Retinal pigment epithelial cell (primary cell): ENCODE measurements at places on chromosomes 13 and 19.

DNA sequence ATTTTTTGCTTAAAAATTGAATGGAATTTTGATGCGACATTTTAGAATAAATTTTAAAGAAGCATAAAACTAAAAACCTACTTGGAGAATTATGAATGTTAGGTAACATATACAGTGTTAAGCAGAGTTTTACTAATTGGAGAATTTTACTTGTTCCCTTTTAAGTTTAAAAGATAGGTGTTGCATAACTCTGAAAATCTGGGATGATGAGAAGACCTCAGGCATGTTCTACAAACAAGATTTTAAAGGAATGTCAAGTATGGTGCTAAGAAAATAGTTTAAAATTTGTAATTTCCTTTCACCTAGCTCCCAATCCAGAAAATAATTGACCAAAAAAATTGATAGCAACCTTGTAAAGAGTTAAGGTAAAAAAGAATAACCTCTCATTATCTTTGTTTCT is 135.8 kb downstream of the RFC3 start:
- no peak for DNase-seq

GRCh38 chr13:24713022-24713421 is 32.8 kb downstream of the ATP12A start:
- DNase-seq: peak; percentile 56

DNA sequence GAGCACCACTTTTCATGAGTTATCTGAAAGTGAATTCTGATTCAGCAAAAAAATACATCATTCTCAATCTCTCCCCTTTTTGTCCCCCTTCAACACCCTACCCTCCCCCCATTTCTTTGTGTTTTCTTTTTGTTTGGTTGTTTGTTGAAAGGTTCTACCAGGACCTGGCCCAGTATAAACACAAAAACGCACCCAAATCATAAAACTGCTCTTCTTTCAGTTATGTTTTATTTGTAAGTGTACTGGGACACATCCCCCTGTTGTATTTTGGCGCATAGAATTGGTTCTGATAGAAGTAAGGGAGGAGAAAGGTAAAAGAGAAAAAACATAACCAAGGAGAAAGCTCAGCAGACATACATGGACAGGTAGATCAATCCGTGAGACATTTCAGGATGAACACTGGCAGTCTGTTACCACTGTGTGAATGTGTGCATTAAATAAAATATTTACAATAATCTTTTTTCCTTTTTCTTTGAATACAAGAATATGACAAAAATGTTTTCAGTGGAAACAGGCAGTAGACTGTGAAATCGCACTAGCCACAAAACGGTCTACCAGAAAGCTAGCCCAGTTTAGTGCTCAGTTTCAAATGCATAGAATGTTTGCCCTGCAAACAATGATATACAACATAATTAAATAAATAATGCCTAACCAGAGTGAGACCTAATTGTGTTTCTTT is 4.2 kb downstream of the POU4F1 start:
- no peak for DNase-seq

DNA sequence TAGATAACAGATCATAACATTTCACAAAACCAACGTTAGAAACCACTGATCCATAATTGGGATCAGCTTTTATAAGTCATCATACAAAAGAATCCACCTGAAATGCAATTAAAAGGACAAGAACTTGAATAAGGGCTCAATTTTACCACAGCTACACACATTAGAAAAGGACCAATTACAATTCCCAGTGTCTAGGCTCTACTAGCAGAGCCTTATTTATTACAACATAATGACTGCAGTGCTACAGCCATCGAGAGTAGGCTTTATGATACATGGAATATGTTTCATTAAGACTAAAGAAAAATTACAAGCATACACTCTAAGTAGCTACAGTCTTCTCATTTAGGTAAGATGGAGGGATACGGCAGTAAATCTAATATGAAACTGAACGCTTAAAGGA is 2.9 kb downstream of the RBM26 start:
- DNase-seq: no peak

DNA sequence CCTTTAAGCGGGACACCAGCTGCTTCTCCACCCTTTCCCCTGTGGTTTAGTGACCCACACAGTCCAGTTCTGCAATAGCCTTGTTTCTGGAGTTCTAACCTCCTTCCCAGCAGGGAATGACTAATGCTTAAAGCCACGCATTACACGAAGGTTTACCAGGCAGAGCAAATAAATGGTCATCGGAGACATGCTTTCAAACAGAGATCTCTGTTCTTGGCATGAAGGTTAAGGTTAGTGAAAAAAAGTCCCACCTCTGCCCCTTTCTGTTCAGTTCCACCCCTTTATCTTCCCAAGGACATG is 25.3 kb upstream of the MEDAG start:
- no peak for DNase-seq

DNA sequence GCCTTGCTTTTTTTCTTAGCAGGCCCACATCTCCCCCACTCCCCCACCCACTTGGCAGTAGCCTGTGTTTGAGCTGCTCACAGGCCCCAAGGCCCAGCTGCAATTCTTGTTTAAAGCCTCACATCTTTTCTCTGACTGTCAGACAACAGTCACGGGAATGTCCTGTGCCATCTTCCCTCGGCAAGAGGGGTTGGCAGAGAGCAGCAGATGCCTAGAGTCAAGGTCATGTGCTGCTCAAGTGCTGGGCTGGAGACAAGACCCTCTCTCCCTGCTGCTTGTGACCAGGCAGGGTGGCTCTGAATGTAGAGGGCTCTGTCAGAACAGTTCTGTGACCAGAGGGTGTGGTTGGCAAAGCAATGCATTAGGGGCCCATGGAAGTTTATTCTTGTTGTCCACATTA is 47.4 kb downstream of the BBC3 start:
- DNase-seq: no peak

- DNase-seq: no peak
These were observed 24.7 kb downstream of the PPP1R37 start for GRCh38 chr19:45117671-45118070.

- no peak for DNase-seq
These were observed 101.2 kb downstream of the COL4A2 start for GRCh38 chr13:110408286-110408685.

GRCh38 chr13:55483626-55484158 is 1657.0 kb upstream of the PRR20A start:
- no peak for DNase-seq

DNA sequence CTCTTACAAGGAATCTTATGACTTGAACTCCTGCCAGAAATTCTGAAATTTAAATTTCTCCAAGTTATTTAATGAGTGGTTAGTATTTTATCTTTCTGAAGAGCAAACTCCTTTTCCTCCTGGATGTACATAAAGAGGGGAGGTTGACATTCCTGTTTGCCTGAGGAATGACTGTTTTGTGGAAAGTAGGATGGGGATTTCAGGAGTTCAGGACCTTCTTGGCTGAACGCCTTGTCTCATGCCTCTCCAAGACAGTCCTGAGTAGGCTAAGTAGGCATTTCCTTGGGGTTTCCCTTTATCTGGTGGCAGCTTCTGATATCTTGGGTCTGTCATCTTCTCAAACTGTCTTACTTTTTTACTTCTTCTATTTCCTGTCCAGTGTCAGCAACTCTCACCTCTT is 356.6 kb downstream of the TDRD3 start:
- DNase-seq: no peak

DNA sequence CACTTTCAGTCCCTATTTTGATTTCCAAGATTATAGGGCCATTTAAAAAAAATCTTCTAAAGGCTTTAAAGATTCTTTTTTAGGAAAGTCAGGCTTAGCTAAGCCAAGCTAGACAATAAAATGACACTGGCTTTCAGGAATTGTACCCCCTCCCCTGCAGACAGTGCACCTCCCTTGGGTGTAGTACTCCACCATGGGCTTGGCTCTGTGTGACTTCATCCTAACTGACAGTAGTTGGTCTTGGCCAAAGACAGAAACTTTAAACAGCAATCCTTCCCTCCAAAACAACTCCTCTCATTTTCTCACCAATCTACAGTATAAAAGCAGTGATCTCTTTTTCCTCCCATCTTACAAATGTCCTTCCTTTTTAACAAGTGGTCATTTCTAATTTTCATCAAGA is 283.0 kb downstream of the DNAJC15 start:
- DNase-seq: no peak

GRCh38 chr19:3073931-3074595 is 11.8 kb upstream of the TLE5 start:
- DNase-seq: no peak

- DNase-seq: no peak
These were observed 19.7 kb downstream of the ACOD1 start for GRCh38 chr13:76968041-76968440.

DNA sequence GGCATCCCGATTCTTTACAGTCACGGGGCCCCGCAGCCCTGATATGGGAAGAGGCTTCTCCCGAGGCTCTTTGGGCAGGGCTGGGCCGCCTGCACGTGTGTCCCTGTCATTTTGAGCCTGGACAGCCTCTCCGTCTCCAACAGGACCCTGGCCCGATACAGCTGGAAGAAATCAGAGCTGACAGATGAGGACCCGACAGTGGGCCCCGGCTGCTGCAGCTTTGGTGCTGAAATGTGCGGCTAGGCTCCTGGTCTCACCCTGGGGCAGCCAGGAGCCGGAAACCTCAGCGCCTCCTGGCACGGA is 3.2 kb downstream of the PIAS4 start:
- DNase-seq: no peak

DNA sequence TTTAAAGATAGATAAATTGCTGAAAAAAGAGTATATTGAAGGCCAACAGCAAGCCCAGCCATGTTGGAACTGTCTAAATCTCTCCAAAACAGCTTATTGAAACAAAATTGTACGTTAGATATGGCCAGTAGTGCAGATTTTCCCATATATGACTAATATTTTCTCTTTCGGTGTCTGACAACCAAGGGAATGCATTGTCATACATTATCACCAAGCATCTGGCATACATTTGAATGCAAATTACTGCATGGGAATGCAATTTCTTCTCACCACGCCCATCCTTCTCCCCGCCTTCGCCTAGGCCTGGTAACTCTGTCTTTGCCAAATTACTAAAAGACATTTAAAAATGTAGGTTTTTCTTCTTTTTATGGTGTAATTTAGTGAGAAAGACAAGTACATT is 32.5 kb upstream of the IRS2 start:
- no peak for DNase-seq
